ENCODE measurements at places on chromosomes 3 and 15.

GRCh38 chr3:45412763-45413162, 24.4 kb downstream of the LARS2 start:
- H3K36me3 ChIP-seq: peaks cover 29% of the 10 kb centered on the region
- DNase-seq: no peak
- H3K27ac ChIP-seq: no peak overlapping the region
- H3K27me3 ChIP-seq: no peaks in the 10 kb centered on the region
- H3K4me3 ChIP-seq: no peak overlapping the region

DNA sequence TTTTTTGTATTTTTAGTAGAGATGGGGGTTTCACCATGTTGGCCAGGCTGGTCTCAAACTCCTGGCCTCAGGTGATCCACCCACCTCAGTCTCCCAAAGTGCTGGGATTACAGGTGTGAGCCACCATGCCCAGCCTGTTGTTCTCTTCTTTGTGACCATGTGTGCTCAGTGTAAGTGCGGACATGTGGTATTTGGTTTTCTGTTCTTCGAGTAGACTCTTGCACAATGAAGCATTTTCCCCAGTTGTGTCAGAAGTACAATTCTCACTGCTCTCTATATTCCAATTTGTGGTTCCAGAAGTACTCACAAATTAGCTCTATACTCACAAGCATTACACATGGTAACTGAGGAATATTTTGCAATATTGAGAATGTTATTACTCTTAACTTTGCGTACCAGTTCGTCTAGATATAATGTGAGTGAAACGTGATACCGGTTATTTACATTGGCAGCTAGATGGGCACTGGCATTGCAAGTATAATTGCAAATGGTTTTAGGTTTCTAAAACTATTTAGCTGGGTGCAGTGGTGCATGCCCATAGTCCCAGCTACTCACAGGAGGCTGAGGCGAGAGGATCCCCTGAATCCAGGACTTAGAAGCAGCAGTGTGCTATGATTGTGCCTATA, 34.2 kb upstream of the MTMR14 start:
- no peaks in the 10 kb centered on the region for H3K36me3 ChIP-seq
- H3K4me1 ChIP-seq: no peaks in the 10 kb centered on the region
- no peak overlapping the region for H3K27ac ChIP-seq

GRCh38 chr3:130831719-130832400, 62.0 kb upstream of the ATP2C1 start:
- no peak for DNase-seq
- no peaks in the 10 kb centered on the region for H3K36me3 ChIP-seq
- H3K4me3 ChIP-seq: no peak overlapping the region
- peaks cover 11% of the 10 kb centered on the region for H3K27me3 ChIP-seq
- H3K27ac ChIP-seq: no peak overlapping the region

DNA sequence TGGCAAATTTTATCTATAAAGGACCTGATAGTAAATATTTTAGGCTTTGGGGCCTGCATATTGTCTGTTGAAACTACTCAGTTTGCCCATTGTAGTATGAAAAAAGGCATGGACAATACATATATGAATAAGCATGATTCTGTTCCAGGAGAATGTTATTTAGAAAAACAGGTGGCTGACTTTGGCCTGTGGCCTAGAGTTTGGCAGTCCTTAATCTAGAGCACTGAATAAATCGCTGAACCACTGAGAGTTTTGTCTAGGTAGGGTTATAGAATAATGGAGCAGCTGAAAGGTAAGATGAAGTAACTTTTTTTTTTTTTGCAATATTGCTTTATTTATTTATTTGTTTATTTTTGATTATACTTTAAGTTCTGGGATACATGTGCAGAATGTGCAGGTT, 75.0 kb downstream of the LRRC49 start:
- no peak overlapping the region for H3K27ac ChIP-seq
- peaks cover 16% of the 10 kb centered on the region for H3K36me3 ChIP-seq
- H3K4me3 ChIP-seq: no peak overlapping the region
- no peaks in the 10 kb centered on the region for H3K4me1 ChIP-seq
- DNase-seq: no peak
